ENCODE measurements at places on chromosomes 6 and 20. TPM values are rescaled to one million over a fixed set of nuclear protein-coding genes. Genes with fewer than 3 reads are reported as not detected.

NRM gene
- 7.2 TPM for total RNA-seq

ELOVL4 gene
- total RNA-seq, result 2.7 TPM

KATNA1 gene
- total RNA-seq, result 24.1 TPM

ARMH2 gene
- not detected for total RNA-seq

GPR6 gene
- total RNA-seq, result not detected

KIF6 gene
- 1.1 TPM for total RNA-seq

HMGA1 gene
- total RNA-seq, result 27.8 TPM

FERMT1 gene
- total RNA-seq, result 0.58 TPM

TRDN gene
- 204 TPM for total RNA-seq

DNA sequence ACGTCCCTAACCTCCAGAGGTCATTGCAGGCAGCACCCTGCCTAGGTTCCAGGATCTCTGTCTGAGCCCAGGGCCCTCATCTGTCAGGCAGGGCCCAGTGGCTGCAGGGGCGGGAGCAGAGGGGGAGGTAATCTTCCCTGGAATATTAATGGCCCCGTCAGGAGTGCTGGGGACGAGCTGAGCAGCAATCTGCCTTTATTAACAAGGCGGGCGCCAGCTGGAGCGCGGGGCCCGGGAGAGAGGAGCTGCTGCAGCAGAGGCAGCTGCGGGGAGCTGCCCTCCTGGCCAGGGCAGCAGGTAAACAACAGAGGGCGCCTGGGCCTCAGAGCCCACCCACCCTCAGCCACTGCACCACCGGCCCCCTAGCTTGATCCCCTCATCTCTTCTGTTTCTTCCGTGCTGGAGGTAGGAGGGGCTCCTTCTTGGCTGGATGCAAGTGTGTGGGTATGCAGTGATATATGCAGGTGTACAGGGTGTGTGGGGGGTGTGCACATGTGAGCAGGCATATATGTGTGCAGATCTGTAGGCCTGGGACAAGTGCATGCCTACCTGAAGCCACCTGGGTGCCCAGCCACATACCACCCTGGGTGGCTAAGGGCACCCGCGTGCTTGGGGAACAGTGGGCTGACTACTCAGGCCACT is 131.8 kb upstream of the MLN start:
- DNase-seq, result no peak

GRCh38 chr6:37711331-37712241 is 13.9 kb upstream of the MDGA1 start:
- DNase-seq, result no peak

GRCh38 chr6:6851059-6851948 is 256.5 kb upstream of the RREB1 start:
- DNase-seq, result peak; percentile 65

DNA sequence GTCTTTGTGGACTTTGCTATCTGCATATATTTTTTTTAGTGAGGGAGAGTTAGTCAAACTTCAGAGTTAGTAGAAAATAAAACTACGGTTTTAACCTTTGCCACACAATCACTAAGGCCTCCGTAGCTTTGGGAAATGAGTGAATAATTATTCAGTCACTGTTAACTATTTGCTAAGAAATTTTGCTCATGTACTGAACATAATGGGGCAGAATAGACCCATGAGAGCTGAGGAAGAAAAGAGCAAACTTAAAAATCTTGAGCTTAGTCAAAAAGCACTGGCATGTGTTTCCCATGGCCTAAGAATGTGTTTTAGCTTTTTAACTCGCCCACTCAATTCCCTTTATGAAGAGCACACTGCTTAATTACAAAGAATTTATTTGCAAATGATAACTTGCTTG is 60.4 kb upstream of the SUPT3H start:
- no peak for DNase-seq

DNA sequence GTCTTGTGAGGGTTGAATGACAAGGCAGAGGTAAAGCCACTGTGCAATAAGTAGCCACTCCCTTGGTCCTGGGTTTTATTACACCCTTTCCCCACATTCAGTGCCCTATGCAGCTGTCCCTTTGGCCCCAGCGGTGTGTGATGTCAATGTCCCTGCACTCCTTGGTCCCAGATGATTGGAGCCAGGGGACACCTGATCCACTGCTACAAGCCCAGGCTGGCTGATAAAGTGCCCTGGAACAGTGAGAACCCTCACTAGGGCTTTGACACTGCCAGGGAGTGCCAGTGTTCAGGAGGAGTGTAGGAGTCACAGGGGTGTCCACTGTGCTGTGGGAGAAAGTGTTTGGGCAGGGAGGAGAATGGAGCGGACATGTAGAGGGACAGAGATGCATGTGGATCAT is 30.4 kb downstream of the GABRR1 start:
- DNase-seq, result no peak

DNA sequence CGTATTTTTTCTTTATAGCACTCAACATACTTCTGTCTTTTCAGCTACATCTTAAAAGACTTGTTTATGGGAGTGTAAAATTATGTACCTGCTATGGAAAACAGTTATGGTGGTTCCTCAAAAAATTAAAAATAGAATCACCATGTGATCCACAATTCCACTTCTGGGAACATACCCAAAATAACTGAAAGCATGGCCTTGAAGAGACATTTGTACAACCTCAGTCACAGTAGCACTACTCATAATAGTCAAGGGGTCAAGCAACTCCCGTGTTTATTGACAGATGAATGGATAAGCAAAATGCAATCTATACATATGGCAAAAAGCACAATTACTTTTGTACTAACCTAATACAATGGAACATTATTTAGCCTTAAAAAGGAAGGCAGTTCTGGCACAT is 74.5 kb downstream of the METTL24 start:
- DNase-seq, result no peak

DNA sequence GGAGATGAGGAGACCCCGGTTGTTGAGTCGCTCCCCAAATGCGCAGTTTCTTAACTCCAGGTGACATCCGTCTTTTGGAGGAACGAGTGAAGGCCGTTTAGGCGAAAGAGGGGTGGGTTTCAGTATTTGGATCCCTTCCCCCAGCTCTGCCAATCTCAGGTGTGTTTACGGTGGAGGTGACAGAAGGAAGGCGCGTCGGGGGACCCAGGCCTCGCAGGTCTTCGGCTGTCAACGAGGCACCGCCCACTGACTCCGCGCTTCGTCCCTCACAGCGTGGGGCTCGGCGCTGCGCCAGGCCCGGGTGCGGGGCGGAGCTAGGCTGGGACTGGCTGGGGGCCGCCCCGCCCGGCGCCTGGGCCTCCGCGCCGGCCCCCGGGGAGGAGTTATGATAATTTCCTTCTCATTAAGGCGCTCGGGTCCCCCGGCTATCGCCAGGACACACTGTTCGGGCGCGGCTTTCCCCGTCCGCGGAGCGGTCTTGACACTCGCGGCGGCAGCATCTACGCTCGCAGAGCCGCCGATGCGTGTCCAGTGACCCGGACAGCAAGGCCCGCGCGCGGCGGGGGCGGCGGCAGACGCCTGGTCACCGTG is at the start of gene TFAP2C:
TSS of gene TFAP2C (plus strand) at position 434 of the 591 bp plus-strand sequence. CDS start 239 bp downstream, outside the sequence.
- DNase-seq, result peak; percentile 50

DNA sequence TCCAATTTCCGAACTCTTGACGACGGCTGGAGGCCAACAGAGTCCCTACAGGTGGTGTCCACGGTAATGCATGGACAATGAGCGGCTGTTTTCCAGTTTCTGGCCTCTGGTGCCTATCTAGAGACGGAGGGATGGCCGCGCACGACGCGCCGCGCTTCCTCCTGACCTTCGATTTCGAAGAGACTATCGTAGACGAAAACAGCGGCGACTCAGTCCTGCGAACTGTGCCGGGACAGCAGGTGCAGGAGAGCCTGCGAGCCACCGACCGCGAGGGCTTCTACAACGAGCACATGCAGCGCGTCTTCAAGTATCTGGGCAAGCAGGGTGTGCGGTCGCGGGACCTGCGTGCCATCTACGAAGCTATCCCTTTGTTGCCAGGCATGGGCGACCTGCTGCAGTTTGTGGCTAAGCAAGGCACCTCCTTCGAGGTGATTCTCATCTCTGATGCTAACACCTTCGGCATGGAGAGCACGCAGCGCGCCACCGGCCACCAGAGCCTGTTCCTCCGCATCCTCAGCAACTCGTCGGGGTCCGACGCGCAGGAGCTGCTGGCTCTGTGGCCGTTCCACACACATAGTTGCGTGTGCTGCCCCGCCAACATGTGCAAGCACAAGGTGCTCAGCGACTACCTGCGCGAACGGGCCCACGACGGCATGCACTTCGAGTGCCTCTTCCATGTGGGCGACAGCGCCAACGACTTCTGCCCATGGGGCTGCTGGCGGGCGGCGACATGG is 169.4 kb downstream of the CDK19 start:
- no peak for DNase-seq

- no peak for DNase-seq
These were observed 24.8 kb upstream of the PHACTR3 start for GRCh38 chr20:59579404-59580145.

- DNase-seq, result no peak
These were observed 48.5 kb upstream of the HACE1 start for GRCh38 chr6:104908031-104908887.

DNA sequence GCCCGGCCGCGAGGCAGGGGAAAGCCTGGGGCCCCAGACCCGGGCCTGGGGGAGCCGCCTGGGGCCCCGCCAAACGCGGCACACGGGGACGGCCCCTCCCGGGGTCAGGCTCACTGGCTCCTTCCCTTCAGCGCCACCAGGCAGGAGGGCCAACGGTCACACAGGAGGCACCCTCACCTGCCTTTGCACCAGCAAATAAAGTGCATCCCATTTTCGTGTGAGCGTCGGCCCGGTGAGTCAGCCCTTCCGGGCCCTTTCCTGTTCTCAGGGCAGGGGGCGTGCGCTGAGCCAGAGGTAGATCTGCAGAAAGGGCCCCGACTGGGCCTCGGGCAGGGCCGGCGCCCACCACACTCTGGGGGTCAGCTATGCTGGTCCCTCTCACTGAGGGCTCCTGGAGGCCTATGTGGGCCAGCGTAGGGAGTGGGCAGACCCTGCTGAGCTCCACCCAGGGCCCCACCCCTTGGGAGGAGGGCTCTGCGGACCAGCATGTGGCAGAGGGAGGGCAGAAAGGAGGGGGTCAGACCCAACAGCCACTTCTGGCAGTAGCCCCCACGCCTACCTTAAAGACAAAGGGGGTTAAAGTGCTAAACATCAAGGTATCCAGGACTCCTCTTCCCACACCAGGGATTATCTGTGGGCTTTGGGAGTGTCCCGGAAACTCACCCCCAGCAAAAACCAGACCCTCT is 931 bp upstream of the UCKL1 start:
- DNase-seq, result peak; percentile 79

DNA sequence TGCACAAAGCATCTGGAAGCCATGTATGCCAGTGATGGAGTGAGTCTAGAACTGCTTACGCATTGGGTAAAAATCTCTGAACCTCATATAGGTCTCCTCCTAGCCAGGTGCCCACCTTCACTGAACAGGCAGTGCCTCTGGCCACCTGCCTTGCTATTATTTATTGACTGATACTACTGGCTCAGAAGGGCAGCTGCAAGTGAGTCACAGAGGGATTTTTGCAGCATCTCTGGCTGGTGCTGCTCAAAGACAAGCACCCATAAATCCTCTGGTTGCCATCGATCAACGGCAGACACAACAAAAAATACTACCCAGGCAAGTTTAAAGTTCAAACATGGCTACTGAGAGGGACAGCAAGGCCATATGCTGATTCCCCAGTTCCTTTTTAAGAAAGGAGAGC is 279.4 kb downstream of the UBE3D start:
- DNase-seq, result no peak

- DNase-seq, result no peak
These were observed 12.5 kb downstream of the CRYBG1 start for GRCh38 chr6:106372838-106373501.

DNA sequence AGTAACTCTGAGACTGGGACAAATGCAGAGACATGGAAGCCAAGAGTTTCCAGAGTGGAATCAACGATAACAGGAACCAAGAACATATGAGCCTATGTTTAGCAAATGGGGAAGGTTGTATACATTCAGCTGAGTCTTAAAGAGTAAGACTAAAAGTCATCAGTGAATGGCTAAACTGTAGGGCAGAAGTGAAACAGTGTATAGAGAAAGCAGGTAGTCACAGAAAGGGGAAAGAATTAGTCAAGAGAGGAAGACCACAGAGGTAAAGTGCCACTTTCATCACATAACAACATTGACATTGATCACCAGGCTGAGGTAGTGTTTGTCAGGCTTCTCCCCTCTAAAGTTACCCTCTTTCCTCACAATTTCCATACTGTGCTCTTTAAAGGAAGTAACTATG is 306.5 kb upstream of the SPTLC3 start:
- no peak for DNase-seq

- DNase-seq, result peak; percentile 67
These were observed 239.9 kb upstream of the RNF217 start for GRCh38 chr6:124722141-124722878.

Measured in muscle of leg (tissue), 16 donors.